ENCODE measurements at places on chromosomes 16 and 17.

- DNase-seq, result no peak
Observed at GRCh38 chr17:14058051-14058450, 11.3 kb upstream of the COX10 start.

GRCh38 chr16:53785044-53785443, 81.1 kb downstream of the FTO start:
- no peak for DNase-seq

DNA sequence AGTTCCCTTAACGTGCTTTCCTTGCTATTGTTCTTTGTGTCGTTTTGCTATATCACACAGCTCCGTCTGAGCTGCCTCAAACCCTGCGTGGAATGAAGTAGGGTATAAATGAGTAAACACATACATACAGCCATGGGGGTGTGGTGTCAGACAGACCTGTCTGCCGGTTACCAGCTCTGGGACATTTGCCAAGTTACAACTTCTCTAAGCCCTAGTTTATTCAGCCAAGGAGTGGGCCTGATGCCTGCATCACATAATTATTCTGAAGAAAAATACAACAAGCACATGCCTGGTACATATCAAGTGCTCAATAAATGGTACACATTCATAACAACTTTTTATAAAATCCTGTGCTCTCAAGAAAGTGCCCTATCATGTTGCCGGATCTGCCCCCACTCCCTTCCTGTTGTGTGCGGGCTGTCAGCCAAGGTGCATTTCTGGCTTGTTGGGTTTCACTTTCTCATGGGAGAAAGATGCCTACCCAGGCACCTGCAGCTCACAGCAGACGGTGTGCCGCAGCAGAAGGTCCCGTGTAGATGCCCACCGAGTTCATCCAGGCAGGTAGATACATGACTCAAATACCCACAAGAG, 30.5 kb downstream of the SMPD3 start:
- peak; percentile 82 for DNase-seq

DNA sequence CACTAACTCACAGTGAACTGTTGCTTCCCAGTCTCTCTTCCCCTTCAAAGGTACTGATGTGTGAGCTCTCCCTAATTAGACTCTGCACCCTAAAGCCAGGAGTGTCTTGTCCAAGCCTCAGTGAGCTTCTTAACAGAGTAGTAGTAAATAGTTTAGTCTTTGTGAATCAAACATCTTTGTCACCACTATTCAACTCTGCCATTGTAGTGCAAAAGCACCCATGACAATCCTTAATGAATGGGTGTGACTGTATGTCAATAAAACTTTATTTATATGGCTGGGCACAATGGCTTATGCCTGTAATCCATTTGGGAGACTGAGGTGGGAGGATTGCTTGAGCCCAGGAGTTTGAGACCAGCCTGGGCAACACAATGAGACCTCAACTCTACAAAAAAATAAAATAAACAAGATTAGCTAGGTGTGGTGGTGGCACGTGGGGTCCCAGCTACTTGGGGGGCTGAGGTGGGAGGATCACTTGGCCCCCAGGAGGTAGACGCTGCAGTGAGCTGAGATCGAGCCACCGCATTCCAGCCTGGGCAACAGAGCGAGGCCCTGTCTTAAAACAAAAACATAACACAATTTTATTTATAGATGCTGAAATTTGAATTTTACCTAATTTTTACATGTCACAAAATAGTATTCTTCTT, 45.5 kb upstream of the TNRC6A start:
- DNase-seq, result no peak

DNA sequence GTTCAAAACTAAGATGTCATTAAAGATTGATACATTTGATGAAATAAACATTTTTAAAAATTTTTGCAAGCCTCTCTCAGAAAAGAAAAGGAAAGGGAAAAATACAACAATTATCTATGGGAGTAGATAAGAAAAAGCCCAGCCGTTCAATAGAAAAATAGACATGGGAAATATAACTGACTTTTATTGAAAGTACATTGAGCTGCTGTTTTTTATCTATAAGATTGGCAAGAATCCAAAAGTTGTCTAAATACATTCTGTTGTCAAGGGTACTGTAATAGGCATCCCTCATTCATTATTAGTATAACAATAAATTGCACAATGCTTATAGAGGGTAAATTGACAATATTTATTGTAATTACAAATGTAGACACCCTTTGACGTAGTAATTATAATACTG, 38.4 kb upstream of the IRX6 start:
- no peak for DNase-seq

DNA sequence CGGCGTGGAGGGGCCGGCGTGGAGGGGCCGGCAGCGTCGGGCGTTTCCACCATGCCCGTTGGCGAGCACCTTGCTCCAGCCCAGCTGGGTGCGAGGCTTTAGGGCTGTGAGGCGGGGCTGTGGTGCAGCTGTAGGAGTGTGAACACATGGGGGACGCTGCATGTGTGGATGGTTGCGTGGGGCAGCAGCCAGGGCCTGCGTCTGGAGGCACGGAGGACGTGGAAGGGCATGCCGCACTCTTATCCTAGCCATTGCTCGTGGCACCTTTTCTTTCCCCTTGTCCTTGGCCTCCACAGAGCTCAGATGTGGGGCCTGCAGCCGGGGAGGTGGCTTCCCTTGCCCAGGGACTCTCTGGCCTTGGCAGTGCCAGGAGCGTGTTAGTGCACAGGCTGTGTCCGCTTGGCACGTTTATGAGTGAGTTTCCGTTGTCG, 47.8 kb downstream of the PDPK1 start:
- DNase-seq, result no peak

Data from CD4-positive, alpha-beta T cell treated with Interleukin-10 for 1 hour (primary cell).